ENCODE measurements at places on chromosomes 6 and 20. TPM values are rescaled to one million over a fixed set of nuclear protein-coding genes. Genes with fewer than 3 reads are reported as not detected.
A peak's percentile ranks its signal among the peaks of the same experiment; 100 is the strongest.

DNA sequence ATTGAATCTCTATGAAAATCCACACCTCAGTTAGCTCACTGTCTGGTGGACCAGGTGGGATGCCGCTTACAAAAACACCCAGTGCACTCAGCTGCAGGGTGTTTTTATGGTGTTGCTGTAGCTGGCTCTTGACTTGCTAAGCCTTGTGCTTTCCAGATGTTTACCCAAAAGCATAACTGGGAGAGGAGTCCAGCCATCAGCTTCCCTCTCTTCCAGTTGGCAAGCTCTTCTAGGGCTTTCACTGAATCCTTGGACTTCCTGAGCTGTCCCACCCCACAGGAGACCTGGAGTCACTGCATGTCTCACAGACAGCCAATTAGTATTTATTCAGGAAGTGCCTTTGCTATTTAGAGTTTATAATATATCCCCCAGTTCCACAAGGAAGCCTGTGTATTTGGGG is 210.9 kb downstream of the FNDC1 start:
- no peak for DNase-seq

DNA sequence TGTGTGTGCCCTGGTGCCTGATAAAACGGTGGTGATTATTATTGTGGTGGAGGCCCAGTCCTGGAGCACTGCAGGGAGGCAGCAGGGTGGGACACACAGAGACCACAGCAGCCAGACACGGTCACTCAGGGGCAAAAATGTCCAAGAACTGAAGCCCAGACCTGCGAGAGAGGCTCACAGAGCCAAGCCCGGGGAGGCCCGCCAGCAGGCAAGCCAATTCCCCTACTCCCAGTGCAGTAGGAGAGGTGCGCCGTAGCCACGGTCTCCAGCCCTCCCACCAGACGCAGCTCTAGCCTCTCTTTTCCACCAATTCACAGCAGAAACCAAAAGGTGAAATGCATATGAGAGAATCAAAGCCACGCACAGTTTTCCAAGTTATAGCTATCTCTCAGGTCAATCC is 179.4 kb upstream of the TAB2 start:
- no peak for DNase-seq

- DNase-seq: no peak
These were observed 2.9 kb upstream of the IER3 start for GRCh38 chr6:30747300-30747687.

DNA sequence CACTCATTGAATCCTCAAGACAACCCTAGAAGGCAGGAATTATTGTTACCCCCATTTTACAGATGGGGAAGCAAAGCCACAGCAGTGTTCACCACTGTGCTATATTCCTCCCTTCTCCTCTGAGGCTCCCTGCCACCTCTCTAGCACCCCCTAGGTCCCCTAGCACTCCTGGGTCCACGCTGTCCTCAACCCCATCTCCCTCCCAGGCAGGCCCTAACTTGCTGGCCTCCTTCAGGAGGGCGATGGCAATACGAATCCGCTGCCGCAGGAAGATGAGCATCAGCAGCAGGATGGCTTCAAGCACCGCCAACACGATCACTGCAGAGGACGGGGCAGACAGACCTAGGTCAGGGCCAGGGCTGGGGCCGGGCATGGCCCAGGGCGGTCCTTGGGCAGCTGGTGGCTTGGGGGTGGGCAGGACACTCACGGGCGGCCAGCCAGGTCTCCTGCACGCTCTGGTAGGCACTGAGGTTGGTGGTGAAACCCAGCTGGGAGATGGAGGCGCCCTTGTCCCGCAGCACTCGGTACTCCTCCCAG is 7.8 kb upstream of the NEU1 start:
- DNase-seq: no peak

DNA sequence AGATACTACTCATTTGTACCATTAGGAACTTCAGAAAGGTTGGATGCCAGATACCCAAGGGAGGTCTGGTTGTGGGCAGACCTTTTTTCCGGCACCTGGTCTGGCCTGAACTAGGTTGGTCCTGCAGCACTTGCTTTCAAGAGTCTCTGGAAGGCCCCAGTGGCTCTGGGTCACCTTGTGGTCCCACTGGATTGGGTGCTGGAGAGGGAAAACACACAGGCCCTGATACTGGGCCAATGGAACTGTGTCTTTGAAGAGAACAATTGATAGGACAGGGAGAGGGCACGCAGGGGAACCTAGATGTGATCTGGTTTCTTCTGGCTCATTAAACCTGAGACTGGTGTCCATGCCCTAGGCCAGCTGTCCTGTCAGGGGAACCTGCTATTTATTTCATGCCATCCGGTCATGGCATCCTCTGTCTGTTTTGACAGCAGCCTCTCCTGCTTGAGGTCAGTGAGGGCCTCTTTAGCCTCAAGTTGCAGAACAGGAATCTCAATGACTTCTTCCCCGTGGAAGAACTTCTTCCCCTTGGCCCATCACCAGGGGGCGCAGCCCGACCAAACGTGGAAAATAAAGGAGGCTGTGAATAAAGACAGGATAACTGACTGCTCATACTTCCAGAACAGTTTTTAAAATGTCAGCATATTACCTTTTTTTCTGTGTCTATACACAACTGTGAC is 25.0 kb downstream of the TAF8 start:
- peak; percentile 88 for DNase-seq

- DNase-seq: no peak
These were observed 55.0 kb upstream of the MDGA1 start for GRCh38 chr6:37752718-37753117.

DNA sequence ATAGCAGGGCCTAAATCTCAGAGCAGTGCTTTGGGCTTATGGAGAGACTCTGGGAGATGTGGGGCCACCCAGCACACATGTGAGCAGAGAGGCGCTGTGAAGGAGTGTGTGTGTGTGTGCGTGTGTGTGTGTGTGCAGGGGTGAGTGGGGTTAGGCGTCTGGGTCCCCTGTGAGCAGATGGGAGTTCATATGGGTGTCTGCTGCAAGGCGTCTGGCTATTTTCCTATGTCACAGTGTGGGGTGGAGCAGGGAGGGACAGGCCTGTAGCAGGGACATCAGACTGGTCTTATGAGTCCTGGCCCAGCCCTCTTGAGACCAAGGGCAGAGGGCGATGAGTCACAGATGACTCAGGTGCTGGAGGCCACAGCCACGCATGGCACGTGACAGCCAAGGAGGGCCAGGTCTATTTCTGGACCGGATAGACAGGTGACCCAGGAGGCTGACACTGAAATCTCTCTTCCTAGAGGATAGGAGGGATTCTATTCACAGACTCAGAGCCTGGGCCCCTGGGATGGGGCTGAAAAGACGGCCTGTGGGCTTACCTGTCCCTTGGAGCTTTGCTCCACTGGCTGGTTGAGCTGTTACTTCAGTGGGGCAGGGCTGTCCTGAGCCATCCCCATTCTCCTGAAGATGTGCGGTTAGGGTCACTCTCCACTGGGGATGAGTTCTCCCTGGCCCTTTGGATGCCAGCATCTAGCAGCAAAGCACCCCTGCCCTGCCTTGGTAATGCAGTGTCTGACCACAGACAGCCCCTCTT is 28.9 kb downstream of the VEGFA start:
- peak; percentile 92 for DNase-seq

DNA sequence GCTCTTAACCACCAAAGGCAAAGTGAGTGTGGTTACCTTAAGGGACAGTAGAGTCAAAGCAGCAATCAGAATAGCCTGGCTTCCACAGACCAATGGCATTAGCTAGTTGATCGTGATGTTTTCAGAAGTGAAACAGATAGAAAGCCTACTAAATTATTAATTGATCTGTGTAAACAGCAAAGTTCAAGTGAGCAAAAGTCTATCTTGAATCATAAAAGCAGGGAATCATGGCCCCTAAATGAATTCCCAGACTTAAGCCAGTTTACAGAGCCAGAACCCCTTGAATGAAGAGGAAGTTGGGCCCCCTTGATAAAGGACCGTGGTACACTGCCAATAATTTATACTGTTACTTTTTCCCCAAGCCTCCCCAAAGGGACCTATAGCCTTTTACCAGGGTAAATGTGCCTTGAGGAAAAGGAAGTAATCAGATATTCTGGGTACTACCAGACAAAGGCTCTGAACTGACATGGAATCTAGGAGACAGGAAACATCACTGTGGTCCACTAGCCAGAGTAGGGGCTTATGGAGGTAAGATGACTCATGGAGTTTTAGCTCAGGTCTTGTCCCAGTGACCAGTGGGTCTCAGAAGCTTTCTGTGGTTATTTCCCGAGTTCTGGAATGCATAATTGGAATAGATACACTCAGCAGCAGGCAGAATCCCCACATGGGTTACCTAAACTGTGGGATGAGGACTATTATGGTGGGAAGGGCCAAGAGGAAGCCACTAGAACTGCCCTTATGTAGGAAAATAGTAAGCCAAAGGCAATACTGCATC is 317.5 kb downstream of the CD83 start:
- DNase-seq: no peak

GRCh38 chr6:103122766-103123601 is 1729.5 kb downstream of the GRIK2 start:
- DNase-seq: peak; percentile 54

DNA sequence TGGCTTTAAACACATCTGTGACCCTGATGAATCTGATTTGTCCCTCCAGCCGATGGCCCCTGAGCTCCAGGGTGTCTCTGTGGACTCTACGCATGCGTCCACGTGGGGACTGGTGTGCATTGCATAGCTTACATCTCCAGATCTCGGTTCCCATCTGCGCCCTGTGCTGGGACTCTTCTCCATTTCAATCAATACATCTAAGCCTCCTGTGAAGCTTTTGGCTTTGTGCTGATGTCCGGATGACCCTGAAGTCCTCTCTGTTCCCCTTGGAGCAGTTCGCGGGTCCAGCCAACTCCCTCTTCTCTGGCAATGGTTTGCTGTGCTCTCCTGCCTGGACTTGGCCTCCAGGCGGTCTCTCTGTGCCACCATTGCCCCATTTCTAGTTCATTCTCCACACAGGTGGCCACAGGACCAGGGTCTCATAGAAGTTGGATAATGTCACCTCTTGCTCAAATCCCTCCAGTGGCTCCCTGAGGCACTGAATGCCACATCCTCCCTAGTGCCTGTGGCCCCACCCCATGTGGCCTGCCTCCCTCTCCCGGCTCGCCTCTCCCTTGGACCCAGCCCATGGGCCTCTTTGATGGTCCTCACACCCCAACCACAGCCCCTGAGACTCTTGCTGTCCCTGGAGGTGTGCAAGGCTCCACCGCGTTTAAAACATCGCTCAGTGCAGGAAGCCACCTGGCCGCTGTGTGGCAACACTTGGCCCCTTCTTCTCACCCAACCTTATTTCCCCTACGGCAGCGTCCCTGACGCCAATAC is 155.4 kb downstream of the SYCP2 start:
- DNase-seq: peak; percentile 20

GRCh38 chr6:107340881-107341280 is 118.5 kb downstream of the PDSS2 start:
- DNase-seq: no peak

GRCh38 chr6:35357677-35358076 is 15.3 kb downstream of the PPARD start:
- peak; percentile 57 for DNase-seq

Gene DOK5
- polyA plus RNA-seq: 0.61 TPM
